ENCODE measurements at places on chromosomes 2 and 18.

DNA sequence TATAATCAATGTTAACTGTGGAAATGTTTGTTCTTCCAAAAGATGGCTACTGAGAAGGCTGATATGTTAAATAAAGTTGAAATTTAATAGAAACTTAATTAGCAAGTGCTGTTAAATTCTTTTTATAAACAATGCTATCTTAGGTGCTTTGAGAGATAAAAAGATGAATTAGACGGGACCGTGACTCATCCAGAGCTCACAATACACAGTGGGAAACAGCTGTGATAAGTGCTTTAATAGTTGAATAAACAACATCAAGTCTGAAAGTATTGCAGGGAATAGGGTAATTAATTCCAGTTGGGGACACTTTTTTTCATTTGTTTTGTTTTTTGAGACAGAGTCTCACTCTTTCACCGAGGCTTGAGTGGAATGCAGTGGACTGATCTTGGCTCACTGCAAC, 85.5 kb upstream of the DTNA start:
- no peak for DNase-seq

DNA sequence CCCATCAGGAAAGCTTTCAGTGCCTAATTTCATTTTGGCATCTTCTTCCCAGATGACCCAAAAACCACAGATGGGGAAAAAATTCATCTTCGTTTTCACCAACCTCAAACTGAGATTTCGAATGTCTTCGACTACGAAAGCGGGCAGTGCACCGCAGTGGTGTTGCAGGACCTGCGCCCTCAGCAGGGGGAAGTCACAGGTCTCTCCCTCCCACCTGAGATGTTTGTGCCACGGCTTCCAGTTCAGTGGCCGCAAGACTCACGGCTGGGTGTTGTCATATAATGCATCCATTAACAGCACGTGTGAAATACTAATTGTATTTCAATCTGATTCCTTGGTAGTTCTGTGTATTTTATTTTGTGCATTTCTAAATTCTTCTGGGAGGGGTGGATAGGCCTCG, 66.2 kb upstream of the SALL3 start:
- DNase-seq: no peak

- peak; percentile 45 for DNase-seq
Observed at GRCh38 chr18:21179590-21180220, 62.3 kb upstream of the GREB1L start.

GRCh38 chr18:28511413-28511821, 334.5 kb upstream of the CDH2 start:
- DNase-seq: no peak

- no peak for DNase-seq
Observed at GRCh38 chr2:156192468-156192867, 140.1 kb downstream of the NR4A2 start.

GRCh38 chr2:206521115-206521514, 77.8 kb downstream of the ADAM23 start:
- DNase-seq: no peak

- no peak for DNase-seq
Observed at GRCh38 chr2:1505031-1505441, 91.8 kb downstream of the TPO start.

Data from D721Med (cell line).